ENCODE measurements at places on chromosomes 7 and 10.

- no peak for DNase-seq
Measured at GRCh38 chr10:45673074-45673648, 589 bp upstream of the ZFAND4 start.

DNA sequence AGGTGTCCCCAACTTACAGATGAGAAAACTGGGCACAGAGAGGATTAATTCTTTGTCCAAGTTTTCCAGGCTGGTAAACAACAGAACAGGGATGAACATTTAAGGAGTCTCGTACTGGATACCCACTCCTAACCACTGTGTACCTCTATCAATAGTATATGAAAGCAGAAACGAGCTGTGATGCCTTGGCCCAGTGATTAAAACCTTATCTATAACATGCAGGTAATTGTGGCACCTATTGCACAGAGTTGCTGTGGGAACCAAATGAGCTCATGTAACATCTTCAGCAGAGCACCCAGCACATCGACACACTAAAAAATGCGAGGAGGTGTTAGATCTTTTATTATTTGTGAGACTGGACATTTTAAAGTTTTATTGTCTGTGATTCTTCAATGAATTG, 1.6 kb downstream of the TMEM273 start:
- DNase-seq, result no peak

- no peak for DNase-seq
Measured at GRCh38 chr7:149599636-149600206, 102.1 kb upstream of the ZNF746 start.

- DNase-seq, result no peak
Measured at GRCh38 chr10:80265740-80266512, 23.5 kb downstream of the MAT1A start.

- no peak for DNase-seq
Measured at GRCh38 chr7:114700247-114700928, 221.5 kb upstream of the MDFIC start.

GRCh38 chr7:109235316-109235715, 665.6 kb downstream of the DNAJB9 start:
- DNase-seq, result no peak

- no peak for DNase-seq
Measured at GRCh38 chr10:118873091-118873737, 118.4 kb upstream of the CACUL1 start.

- no peak for DNase-seq
Measured at GRCh38 chr7:2278026-2278425, 36.0 kb downstream of the NUDT1 start.

DNA sequence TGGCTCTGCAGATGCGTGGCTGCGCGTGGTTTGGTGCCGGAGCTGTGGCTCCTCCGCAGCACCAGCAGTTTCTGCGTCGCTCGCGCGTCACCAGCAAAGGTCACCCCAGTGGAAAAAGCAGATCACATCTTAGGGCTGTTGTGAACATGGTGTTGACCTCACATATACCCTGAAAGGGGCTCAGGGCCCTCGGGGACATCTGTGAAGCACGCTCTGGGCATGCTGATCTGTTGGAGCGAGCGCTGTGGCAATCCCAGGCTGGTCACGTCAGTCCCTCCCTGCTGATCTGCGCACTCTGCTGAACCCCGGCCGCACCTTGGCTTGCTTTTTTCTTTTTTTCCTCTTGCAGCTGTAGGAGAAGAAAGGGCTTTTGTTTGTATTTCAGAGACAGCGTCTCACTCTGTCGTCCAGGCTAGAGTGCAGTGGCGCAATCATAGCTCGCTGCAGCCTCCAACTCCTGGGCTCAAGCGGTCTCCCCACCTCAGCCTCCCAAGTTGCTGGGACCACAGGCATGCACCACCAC, 33.3 kb upstream of the AP5Z1 start:
- no peak for DNase-seq

- no peak for DNase-seq
Measured at GRCh38 chr10:104317269-104317710, 21.0 kb downstream of the ITPRIP start.

DNA sequence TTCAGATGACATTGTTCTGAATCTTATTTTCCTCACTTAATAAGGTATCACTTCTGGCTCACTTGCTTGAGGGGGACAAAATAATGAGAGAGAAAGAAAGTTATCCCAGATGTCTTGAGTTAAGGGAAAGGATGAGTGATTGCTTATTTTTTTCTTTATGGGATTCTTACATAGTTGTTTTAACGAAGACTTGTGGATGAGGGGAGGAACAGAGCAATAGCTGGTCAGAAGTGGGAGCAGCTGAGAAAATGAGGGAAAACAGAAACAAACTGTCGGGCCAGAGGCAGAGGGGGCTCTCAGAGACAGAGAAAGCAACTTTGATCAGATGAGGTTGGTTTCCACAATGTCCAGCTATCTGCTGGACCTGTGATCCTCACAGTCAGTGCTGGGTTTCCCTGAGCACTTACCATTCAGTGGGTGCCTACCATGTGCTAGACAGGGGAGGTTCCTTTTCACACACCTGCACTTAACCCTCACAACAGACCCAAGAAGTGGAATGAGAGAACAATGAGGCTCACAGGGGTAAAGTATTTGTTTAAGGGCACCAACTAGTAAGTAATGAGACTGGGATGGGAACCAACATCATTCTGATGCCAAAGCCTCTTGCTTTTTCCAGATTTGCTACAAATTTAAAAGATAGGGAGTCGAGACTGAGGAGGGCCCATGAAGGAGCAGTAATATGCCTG, 64.2 kb downstream of the BICC1 start:
- DNase-seq, result no peak

GRCh38 chr10:119268871-119269506, 61.6 kb downstream of the GRK5 start:
- no peak for DNase-seq

DNA sequence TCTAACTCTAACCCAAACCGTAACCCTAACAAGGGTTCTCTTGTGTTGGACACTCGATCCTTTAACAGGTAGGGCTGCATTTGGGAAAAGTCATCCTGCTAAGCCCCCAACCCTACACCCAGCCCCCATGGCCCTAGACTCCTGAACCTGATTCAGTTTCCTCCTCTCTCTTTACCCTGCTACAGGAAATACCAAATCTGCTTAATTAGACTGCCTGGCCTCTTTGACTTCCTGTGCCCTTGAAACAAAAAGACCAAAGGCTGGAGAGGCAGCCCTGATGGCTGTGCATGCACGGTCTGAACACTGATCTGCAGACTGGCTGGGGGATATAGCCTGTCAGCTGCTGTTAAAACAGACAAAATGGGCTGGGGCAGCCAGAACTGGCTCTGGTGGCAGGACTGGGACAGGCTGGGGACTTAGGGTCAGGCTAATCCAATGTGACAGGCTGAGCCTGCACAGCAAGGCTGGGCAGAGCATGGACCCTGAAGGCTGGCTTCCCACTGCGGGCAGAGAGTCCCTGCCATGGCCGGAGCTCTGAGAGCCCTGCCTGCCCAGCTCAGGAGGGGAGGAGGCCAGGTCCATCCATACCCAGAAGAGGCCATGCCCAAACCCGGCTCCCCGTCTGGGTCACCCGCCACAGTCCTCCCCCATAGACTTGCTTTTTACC, 51.0 kb upstream of the MSMB start:
- DNase-seq, result no peak

DNA sequence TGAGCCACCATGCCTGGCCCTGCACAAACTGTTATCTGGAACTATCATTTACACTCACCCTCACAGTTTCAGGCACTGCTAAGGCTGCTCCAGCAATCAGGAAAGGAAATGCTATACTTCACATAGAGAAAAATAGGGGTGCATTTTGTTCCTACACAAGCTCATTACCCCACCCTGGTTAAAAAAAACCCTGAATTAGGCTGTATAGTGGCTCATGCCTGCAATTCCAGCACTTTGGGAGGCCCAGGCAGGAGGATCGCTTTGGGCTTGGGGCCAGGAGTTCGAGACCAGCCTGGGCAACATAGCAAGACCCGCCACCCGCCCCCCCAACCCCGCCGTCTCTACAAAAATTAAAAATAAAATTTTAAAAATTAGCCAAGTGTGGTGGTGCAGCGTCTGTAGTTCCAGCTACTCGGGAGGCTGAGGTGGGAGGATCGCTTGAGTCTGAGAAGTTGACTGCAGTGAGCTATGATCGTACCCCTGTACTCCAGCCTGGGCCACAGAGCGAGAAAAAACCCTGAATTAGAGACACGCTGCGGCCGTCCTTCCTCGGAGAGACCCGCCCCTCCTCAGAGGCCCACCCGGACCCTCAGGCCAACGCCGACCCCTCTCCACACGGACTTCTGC, 539 bp downstream of the PTCD1 start:
- DNase-seq, result no peak

DNA sequence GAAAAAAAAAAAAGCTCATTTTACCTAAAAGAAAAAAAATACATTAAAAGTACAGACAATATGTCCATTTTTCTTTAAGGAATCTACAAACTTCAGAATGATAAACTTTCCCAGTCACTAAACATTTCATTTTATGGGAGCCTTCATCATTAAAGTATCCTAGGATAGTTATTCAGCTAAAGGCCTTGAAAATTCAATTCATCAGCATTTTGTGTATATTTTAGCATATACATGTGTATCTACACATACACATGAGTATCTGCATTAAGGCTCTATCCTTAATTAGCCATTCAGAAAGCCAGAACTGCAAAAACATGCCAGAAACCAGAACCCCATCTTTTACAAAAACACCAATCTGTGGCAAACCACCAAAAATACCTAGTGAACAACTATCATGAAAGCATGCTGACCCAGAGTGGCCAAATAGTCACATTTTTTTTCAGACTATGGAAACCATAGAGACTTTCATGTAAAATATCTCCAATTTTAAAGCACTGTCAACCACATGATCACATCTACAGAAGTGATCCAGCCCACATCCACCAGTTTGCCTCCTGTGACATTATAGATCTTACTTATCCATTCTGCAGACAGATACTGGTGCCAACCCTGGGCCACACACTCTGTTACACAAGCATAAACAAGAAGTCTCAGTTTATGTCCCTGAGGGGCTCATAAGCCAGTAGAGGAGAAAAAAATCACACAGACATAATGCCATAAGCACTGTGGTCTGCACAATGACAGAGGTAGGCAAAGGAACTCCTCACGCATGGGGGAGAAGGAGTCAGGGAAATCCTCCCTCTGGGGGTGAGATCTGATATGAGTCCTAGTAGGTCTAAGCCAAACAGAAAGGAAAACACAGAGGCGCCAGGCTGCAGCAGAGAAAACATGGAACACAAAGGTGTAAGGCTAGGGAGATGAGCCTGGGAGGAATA, 79.2 kb downstream of the SRPK2 start:
- no peak for DNase-seq

DNA sequence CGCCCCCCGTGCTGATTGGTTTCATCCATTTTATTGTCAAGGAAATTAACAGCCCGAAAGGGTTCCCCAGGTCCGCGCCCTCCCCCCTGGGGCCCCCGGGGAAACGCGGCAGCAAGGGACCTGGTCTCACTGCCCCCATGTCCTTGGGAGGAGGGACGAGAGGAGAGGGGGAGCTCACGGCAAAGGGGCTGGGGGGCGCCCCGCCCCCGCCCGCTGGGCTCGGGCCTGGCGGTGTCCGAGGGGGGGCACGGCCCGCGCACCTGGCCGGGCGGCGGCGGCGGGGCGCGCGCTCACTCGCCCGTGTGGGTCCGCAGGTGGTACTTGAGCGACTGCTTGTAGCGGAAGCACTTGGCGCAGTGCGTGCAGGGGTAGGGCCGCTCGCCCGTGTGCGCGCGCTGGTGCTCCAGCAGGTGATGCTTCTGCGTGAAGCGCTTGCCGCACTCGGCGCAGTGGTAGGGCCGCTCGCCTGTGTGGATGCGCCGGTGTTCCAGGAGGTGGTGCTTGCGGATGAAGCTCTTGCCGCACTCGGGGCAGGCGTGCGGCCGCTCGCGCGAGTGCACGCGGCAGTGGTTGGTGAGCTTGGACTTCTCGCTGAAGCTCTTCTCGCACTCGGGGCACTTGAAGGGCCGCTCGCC, 29.3 kb downstream of the ZNF777 start:
- DNase-seq, result no peak

GRCh38 chr10:131201741-131202515, 109.6 kb downstream of the TCERG1L start:
- no peak for DNase-seq

GRCh38 chr10:71463111-71463510, 66.4 kb downstream of the CDH23 start:
- DNase-seq, result no peak

DNA sequence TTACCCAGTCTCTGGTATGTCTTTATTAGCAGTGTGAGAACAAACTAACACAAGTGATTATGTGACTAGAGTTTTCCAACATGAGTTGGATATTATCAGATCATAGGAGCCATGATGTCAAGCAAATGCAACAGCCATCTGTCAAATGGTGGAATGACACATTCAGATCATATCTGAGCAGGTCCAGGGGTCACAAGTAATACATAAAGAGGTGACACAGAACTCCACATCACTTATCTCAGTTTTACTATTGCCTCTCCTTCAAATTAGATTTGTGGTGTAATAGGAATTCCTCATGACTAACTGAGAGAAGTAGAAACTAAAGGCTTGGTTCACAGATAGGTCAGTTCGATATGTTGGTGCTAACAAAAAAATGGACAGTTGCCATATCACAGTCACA, 12.2 kb upstream of the SAMD9L start:
- DNase-seq, result no peak

- DNase-seq, result peak; percentile 35
Measured at GRCh38 chr10:49139846-49140195, 6.0 kb upstream of the FAM170B start.

- DNase-seq, result no peak
Measured at GRCh38 chr10:133467286-133467911, 13.7 kb downstream of the SCART1 start.

- no peak for DNase-seq
Measured at GRCh38 chr10:93336678-93337077, 145.5 kb downstream of the MYOF start.

- no peak for DNase-seq
Measured at GRCh38 chr7:54987772-54988171, 31.0 kb upstream of the EGFR start.

GRCh38 chr7:101818287-101819071, 1.1 kb downstream of the CUX1 start:
- DNase-seq, result no peak

DNA sequence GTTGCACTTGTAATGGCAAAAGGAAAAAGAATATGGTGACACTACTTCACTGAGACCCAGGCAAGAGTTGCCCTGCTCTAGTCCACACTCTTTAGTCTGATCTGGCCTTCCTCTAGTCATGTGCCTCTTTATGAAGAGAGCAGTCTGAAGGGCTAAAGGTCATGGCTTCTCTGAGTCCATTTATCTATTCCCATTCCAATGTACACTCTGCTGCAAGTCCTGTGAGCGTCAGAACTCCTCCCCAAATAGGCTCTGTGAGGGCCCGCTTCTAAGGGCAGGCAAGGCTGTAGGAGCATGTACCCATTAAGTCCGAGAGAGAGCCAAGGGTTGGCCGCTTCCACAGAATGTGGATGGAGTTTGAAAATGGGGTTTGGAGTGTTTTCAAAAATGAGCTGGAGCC, 209.3 kb downstream of the AHR start:
- no peak for DNase-seq

- DNase-seq, result no peak
Measured at GRCh38 chr10:34294137-34294536, 521.0 kb downstream of the PARD3 start.

- no peak for DNase-seq
Measured at GRCh38 chr10:69894156-69894555, 92.5 kb downstream of the COL13A1 start.

GRCh38 chr10:59752278-59752940, 846 bp downstream of the MRLN start:
- no peak for DNase-seq

Measured in GOT3 (cell line).